ENCODE measurements at places on chromosomes 12 and 14.

DNA sequence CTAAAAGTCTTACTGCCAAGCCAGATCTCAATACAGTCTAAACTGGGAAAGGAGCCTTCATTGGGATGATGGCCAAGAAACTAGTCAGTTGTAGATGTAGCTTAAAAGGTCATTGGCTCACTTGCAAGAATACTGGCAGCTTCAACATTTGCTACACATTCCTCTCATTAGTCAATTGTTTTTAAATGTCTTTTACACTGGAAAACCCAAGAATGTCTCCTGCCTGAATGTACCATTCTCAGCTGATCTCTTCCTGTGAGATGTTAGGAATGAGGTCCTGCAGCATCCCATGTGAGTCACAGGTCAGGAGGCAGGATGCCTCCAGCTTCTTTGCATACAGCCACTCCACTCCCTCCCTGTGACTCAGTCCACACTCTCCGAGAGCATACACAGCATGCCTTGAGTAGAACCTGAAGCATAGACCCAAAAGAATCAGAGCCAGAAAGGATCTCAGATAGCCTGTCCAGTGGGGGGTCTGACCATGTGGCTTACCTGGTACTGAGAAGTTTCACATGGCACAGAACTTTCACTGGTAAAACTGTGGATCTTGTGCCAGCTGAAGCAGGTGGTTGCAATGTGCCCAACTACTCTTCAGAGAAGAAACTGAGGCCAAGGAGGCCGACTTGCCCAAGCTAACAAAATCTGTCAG is 56.0 kb upstream of the HECTD1 start:
- peak; percentile 97 for DNase-seq

GRCh38 chr14:24224618-24225071 is 7.5 kb downstream of the NEDD8 start:
- DNase-seq: peak; percentile 76

DNA sequence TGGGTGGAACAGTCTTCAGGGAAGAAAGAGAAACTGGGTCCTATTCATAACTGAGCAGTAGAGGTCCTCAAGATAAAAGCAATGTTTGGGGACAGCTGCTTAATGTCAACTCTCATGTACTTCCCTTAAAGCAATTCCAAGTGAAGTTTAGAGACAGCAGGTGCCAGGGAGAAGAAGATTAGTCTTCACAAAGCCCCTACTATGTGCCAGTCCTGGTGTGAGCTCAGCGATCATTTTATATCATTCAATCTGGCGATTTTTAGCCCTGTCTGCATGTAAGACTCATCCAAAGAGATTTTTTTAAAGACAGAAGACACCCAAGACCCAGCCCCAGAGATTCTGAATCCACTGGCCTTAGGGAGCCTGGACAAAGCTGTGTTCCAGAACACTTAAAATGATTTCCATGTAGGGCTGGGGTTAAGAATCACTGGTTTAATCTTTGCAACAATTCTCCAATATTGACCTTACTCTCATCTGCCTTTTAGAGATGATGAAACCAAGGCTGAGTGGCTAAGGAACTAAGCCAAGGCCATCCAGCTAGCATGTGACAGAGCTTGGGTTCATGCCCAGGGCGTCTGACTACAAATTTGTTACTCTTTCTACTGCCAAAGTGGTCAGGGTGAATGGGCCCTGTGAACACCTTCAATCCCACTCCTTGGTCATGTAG is 404.5 kb upstream of the TBX3 start:
- no peak for DNase-seq

GRCh38 chr12:122979908-122980182 is 636 bp upstream of the ARL6IP4 start:
- no peak for DNase-seq

DNA sequence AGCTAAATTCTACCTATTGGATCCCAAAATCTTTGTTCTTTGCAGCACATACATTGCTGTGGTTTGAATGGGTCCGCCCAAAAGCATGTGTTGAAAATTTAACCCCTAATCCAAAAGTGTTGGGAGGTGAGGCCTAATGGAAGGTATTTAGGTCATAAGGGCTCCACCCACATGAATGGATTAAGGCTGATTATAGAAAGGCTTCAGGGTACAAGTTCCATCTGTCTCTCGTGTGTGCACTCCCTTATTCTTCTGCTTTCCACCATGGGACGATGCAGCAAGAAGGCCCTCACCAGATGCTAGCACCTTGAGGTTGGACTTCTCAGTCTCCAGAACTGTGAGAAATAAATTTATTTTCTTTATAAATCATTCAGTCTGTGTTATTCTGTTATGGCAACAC is 190.9 kb downstream of the SOX5 start:
- DNase-seq: no peak

GRCh38 chr12:68871921-68872320 is 61.0 kb downstream of the CPM start:
- DNase-seq: no peak

GRCh38 chr12:65894624-65895390 is 70.5 kb downstream of the HMGA2 start:
- no peak for DNase-seq

DNA sequence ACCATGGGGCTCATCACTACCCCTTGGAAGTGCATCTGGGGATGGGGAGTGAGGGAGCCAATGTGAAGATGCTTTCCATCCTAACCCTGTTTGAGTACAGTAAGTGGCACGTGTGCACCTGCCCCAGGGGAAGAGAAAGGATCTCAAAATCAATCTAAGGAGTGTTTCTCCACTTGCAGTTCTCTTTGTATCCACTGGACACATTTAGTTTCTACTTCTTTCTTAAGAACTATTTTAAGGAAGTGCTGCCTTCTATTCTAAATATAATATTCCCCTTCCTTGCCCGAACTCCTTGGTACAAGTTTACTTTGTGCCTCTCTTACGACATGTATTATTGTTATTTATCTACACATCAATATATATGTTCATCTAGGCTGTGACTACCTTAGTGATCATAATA is 73.8 kb downstream of the TTC6 start:
- no peak for DNase-seq

- no peak for DNase-seq
Measured at GRCh38 chr12:107519906-107520859, 165.4 kb upstream of the PWP1 start.

- no peak for DNase-seq
Measured at GRCh38 chr14:99322731-99323599, 51.0 kb upstream of the BCL11B start.

- no peak for DNase-seq
Measured at GRCh38 chr12:43162138-43162537, 389.9 kb downstream of the ADAMTS20 start.

DNA sequence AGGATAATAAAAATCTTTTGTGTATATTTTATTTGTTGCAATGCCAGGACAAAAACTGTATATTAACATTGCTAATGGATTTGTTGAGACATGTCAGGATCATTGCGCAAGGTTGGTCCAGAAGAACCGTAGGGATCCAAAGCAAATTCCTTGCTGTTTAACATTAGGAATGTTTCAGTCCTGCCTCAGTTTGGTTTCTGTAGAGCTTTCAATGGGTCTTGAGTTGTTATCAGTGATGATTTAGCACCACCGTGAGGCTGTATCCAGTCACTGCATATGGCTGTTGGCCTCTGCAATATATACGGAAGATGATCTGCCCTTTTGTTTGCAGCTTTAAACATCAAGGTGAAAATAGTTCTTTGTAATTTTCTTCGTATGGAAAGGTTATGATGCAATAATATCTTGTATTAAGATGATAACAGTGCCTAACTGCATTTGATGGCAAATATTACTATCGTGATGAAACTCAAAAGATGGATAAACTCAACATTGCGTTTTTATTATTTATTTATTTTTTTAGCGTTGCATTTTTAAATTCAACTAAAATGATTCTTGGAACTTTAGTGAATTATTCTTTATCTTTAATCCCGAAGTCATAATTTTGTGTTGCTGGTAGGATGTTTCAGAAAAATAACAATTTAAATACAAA is 231.2 kb downstream of the AKAP6 start:
- DNase-seq: peak; percentile 72

- no peak for DNase-seq
Measured at GRCh38 chr12:22880331-22880730, 255.4 kb downstream of the ETNK1 start.

Data from HS-27A (cell line).